Ascending aorta (tissue), 2 donors: ENCODE measurements at places on chromosomes 6 and 20. TPM values are rescaled to one million over a fixed set of nuclear protein-coding genes. Genes with fewer than 3 reads are reported as not detected.

DNA sequence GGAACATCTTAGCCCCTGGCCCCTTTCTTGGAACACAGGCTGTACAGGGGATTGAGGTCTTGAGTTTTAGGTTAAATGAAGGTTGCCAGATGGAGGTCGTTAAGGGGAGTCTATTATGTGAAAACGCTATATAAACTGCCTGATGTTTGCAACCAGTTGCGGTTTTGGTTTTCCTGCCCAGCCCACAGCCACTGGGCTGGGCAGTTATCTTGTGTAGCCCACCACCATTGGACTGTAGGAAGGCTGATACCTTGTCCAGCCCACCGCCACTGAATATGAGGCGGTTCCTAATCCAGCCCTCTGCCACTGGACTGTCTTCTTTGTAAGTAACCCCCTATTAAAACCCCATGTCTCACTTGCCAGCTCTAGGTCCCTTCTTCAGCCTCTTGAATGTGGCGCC is 42.3 kb upstream of the COL21A1 start:
- no peak overlapping the region for H3K4me3 ChIP-seq

DNA sequence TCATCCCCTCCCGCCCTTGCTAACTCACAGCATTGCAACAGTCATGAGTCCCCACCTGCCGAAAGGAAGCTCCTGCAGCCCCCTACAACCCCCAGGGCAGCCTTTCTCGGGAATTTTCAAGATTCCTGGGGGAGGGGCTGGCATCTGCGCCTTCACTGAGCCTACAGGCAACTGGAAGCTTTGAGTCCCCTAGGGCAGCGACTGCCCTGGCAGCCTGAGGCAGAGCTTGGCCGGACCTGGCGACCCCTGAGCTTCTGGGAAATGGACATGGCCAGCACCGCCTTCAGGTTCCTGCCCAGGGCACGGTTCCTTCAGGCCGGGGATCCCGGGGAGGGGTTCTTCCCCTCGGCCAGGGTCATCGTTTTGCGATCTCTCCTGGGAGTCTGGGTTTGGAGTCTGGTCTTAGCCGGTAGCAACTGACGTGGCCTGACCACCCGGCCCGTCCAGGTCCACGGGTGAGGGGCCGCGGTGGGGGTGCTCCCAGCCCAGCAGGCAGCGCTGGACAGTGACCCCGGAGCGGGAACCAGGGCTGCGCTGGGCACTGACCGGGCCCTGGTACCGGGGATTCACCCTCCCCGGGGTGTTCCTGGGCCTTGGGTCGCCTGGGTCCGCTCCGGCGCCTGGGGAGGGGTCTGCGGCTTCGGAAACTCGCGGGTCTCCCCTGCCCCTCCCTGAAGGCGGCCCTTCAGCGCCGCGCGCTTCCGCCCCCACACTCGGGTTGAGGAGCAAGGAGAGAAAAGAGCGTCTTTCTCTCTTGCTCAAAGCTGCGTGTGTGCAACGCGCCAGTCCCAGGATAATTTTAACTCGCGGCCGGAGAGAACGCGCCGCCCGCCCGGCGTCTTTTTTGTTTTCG is 593 bp upstream of the COL9A3 start:
- no peak for DNase-seq
- H3K4me1 ChIP-seq: peaks cover 37% of the 10 kb centered on the region
- peak overlapping the region; percentile 53 for H3K4me3 ChIP-seq
- H3K27me3 ChIP-seq: peaks cover 17% of the 10 kb centered on the region

DNA sequence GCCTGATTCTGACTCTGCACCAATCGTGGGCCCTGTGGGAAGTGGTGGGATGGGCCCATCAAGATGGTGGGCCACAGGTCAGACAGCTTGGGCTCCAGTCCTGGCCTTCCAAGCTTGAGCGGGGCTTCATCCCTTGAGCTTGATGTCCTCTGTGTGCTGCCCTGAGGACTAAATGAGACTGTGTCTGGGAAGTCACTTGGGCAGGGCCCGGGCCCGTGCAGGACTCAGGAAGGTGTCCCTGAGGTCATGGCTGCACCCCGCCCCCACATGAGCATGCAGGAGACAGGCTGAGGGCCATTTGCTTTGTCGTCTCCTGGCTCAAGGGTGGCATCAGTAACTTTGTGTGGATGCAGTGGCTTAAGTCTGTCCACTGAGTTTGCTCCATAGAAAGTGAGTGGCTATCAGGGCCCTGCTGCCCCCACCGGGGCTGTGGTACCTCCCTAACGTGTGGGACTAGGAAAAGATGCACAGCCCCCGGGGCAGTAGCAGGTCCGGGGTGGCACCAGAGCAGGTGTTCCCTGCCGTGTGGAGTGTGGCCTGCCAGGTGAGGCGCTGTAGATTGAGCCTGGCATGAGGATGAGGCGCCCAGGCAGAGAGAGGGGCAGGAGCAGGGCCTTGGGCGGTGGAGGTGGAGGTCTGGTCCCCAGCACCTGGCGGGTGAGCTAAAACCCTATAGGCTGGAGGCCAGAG is 298.6 kb downstream of the TAF4 start:
- no peak overlapping the region for H3K4me3 ChIP-seq
- H3K27me3 ChIP-seq: no peaks in the 10 kb centered on the region
- H3K27ac ChIP-seq: no peak overlapping the region
- H3K4me1 ChIP-seq: no peaks in the 10 kb centered on the region

DNA sequence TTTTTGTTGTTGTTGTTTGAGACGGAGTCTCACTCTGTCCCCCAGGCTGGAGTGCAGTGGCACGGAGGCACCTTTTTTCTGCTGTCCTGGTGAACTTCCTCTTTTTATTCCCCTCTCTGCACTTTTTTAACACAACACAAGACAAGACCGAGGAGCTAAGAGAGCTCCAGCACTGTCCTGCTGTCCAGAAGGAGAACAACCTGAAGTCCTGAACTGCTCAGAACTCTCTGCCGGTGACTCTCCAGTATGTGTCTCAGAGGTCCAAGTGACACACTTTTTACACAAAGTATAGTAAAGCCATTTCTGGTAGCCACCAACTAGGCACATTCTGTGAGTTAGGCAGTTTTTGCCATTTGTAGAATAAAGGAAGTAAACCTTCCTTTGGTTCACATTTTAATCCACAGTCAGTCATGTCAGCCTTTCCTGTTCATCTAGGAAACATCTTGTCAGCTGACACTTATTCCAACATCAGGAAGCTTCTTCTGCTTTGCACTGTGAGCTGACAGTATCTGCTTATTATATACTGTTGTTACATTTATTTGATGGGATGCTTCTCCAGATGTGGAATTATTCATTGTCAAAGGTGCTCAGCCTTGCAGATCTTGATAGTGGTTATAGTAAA is 28.1 kb upstream of the TXNDC5 start:
- DNase-seq: no peak
- H3K4me3 ChIP-seq: no peak overlapping the region
- no peaks in the 10 kb centered on the region for H3K27me3 ChIP-seq
- no peaks in the 10 kb centered on the region for H3K36me3 ChIP-seq
- no peaks in the 10 kb centered on the region for H3K4me1 ChIP-seq

- H3K27me3 ChIP-seq: no peaks in the 10 kb centered on the region
- no peaks in the 10 kb centered on the region for H3K4me1 ChIP-seq
- peaks cover 47% of the 10 kb centered on the region for H3K36me3 ChIP-seq
- no peak for DNase-seq
- no peak overlapping the region for H3K27ac ChIP-seq
These were observed 400.6 kb downstream of the ESR1 start for GRCh38 chr6:152207915-152208714.

DNA sequence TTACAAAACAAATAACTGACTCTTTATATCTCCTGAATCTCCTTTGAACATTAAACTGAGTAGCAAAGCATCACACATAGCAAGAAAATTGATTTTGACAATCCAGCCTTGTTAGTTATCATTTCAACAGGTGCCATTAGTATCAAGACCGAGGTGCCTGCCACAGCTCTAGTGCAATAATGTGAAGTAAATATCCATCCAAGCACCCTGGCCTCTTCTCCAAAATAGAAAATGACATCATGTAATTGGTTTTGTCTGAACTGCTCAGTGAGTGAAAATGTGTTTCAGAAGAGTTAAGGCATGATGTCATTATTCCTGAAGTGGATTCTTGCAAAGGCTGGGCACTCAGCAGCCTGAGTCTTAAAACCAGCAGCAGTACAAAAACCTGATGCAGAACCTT is 341.4 kb downstream of the PLCB1 start:
- no peak overlapping the region for H3K4me3 ChIP-seq
- DNase-seq: no peak
- no peaks in the 10 kb centered on the region for H3K27me3 ChIP-seq
- no peaks in the 10 kb centered on the region for H3K4me1 ChIP-seq
- no peaks in the 10 kb centered on the region for H3K36me3 ChIP-seq
- H3K27ac ChIP-seq: no peak overlapping the region

DNA sequence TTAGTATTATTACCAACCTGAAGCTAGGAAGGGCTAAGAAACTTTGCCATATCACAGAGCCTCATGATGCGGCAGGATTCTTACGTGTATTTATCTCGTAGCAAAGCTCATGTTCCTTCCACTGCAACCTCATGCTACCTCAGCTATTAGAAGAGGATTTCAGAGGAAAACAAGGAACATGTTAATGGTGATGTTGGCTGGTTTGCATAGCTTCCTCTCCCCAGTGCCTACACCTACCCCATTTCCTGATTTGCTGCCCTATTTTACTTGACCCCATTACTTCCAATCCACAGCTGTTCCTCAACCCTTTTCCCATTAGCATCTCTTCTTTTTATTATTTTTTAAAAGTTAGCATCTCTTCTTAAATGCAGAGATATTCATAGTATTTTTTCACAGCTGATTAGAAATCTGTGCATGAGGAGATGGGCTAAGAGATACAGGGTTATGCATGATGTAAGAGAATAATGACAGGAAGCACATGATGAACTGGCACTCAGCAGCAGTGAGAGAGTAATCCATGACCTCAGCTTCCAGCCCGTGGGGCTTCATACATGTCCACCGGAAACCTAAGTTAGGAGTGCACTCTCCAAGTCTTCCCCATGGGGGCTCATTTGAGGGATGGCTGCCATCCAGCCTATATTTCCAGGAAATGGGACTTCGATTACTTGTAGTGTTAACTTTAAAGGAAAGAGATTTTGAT is 106.1 kb upstream of the ASF1A start:
- no peaks in the 10 kb centered on the region for H3K36me3 ChIP-seq
- no peaks in the 10 kb centered on the region for H3K4me1 ChIP-seq
- no peak overlapping the region for H3K4me3 ChIP-seq
- H3K27ac ChIP-seq: no peak overlapping the region
- no peak for DNase-seq

GRCh38 chr6:97462031-97462430 is 179.0 kb upstream of the MMS22L start:
- H3K4me1 ChIP-seq: no peaks in the 10 kb centered on the region
- no peak overlapping the region for H3K27ac ChIP-seq
- no peak for DNase-seq
- H3K4me3 ChIP-seq: no peak overlapping the region
- no peaks in the 10 kb centered on the region for H3K36me3 ChIP-seq

GRCh38 chr6:3873051-3873450 is 23.9 kb downstream of the FAM50B start:
- no peak overlapping the region for H3K4me3 ChIP-seq
- peaks cover 7% of the 10 kb centered on the region for H3K4me1 ChIP-seq
- no peak overlapping the region for H3K27ac ChIP-seq
- no peaks in the 10 kb centered on the region for H3K36me3 ChIP-seq
- H3K27me3 ChIP-seq: no peaks in the 10 kb centered on the region
- peak; percentile 19 for DNase-seq

GRCh38 chr20:5214826-5215225 is 88.0 kb downstream of the CDS2 start:
- peaks cover 28% of the 10 kb centered on the region for H3K36me3 ChIP-seq
- no peaks in the 10 kb centered on the region for H3K27me3 ChIP-seq
- H3K27ac ChIP-seq: no peak overlapping the region
- no peak for DNase-seq
- H3K4me1 ChIP-seq: no peaks in the 10 kb centered on the region

GRCh38 chr6:151001387-151002056 is 136.0 kb downstream of the MTHFD1L start:
- no peak overlapping the region for H3K4me3 ChIP-seq
- H3K27ac ChIP-seq: no peak overlapping the region
- H3K36me3 ChIP-seq: peaks cover 6% of the 10 kb centered on the region
- H3K27me3 ChIP-seq: no peaks in the 10 kb centered on the region
- DNase-seq: no peak

- H3K27ac ChIP-seq: no peak overlapping the region
- no peak for DNase-seq
- H3K36me3 ChIP-seq: peaks cover 17% of the 10 kb centered on the region
- no peak overlapping the region for H3K4me3 ChIP-seq
- H3K27me3 ChIP-seq: no peaks in the 10 kb centered on the region
These were observed 79.2 kb downstream of the PREX1 start for GRCh38 chr20:48748556-48748955.

- H3K4me1 ChIP-seq: no peaks in the 10 kb centered on the region
- no peaks in the 10 kb centered on the region for H3K27me3 ChIP-seq
- no peak overlapping the region for H3K27ac ChIP-seq
- H3K4me3 ChIP-seq: no peak overlapping the region
These were observed 77.8 kb downstream of the VIP start for GRCh38 chr6:152828431-152828830.

DNA sequence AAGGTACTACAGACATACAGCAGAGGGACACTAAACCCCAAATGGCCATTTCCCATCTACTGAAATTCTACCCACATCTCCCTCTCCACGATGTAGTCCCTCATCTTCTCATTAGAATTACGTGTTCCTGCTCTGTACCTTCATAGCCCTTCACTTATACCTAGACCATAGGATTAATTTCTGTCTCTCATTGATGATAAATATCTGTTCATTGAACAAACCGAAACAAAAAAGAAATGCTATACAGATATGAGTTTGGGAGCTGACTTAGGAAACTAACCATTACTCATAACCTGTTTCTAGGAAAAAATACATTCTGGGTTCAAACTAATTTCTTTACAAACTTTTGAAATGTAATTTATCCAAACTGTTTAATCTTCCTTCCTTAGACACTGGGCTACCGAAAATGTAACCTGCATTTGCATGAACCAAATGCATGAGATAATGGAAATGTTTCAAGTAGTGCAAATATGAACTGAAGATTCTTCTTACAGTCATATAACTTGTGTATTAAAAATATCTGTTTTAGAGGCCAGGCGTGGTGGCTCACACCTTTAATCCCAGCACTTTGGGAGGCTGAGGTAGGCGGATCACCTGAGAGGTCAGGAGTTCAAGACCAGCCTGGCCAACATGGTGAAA is 85.3 kb downstream of the GJA10 start:
- H3K4me3 ChIP-seq: no peak overlapping the region
- H3K36me3 ChIP-seq: no peaks in the 10 kb centered on the region
- no peak overlapping the region for H3K27ac ChIP-seq
- H3K4me1 ChIP-seq: peaks cover 5% of the 10 kb centered on the region

NR2E1 gene
- total RNA-seq: not detected

SOBP gene
- total RNA-seq: 5.4 TPM

EYS gene
- not detected for total RNA-seq

TENT5A gene
- total RNA-seq: 9.6 TPM

ZNF311 gene
- not detected for total RNA-seq

CFAP61 gene
- not detected for total RNA-seq
